ENCODE measurements at places on chromosomes 5 and 9.

DNA sequence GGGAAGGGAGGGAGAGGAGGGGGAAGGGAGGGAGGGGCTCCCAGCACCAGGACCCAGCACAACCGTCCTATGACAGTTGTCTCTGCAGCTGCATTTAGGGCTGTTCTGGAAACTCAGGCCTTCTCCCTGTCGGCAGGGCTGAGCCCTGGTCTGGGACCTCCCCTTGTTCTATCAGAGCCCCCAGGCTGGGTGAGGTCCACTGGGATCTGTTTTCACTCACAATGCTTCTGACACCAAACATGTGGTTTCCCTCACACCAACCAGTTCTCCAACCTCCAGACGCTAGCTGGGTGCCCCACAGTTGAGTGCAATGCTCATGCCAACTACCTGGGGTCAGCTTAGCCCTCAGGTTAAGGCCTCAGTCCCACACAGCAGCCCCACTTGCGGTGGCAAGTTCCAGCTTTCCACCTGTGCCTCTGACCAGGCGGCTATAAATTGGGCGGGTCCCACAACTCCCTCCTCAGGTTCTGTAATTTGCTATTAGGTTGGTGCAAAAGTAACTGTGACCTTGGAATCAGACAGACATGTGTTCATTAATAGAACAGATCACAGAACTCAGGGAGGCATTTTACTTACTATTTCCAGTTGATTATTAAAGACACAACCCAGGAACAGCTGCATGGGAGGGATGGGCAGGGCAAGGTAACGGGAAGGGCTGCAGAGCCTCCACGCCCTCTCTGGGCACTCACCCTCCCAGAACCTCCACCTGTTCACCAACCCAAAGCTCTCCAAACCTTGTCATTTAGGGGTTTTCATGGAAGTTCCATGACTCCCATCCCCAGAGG lies 13.5 kb downstream of the ADAMTS2 start:
- DNase-seq, result no peak

DNA sequence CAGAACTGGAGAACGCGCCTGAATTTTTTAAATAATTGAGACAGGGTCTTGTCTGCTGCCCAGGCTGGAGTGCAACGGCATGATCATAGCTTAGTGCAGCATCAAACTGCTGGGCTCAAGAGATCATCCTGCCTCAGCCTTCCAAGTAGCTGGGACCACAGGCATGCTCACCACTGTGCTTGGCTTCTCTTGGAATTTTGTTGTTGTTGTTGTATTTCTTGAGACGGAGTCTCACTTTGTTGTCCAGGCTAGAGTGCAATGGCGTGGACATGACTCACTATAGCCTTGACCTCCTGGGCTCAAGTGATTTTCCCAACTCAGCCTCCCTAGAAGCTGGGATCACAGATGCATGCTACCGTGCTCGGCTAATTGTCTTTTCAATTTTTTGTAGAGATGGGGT lies 58.4 kb upstream of the DAB2IP start:
- DNase-seq, result no peak

DNA sequence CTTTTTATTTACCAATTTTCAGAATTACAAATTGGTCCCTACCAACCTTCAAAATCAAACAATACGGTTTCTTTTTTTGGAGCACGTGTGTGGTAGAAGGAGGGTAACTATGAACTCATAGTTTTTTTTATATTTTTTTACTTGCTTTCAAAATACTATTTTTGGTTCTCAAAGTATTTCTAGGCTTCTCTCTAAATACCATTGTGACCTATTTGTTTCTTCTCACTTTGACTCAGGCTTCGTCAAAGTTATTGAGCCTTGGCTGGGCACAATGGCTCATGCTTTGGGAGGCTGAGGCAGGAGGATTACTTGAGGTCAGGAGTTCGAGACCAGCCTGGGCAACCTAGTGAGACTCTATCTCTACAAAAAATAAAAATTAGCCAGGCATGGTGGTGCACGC lies 11.6 kb upstream of the KIF27 start:
- no peak for DNase-seq

DNA sequence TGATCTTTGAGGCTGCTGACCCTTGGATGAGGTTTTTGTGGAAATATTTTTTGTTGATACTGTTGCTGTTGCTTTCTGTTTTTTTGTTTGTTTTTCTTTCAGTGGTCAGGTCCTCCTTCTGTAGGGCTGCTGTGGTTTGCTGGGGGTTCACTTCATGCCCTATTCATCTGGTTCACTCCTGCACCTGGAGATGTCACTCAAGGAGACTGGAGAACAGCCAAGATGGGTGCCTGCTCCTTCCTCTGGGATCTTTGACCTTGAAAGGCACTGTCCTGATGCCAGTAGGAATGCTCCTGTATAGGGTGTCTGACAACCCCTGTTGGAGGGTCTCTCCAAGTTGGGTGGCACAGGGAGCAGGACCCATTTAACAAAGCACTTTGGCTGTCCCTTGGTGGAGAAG lies 67.0 kb upstream of the ACTBL2 start:
- no peak for DNase-seq

DNA sequence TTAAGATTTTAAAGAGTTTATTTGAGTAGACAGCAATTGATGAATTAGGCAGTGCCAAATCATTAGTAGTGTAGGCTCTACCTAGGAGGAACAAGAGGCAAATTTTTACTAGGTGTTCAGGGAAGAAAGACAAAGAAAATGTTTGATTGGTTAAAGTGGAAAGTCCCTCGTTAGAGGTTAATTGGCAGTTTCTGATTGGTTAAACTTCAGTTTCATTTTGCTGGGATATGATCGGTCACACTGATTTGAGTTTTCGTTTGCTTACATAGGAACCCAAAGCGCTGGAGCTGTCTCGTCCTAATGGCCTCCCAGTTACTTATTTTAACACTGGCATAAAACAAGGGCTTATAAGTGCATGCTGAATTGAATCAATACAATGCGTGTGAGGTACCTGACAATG lies 15.1 kb downstream of the DMAC1 start:
- DNase-seq, result no peak

- peak; percentile 17 for DNase-seq
Measured at GRCh38 chr9:110815361-110815760, 146.8 kb downstream of the MUSK start.

DNA sequence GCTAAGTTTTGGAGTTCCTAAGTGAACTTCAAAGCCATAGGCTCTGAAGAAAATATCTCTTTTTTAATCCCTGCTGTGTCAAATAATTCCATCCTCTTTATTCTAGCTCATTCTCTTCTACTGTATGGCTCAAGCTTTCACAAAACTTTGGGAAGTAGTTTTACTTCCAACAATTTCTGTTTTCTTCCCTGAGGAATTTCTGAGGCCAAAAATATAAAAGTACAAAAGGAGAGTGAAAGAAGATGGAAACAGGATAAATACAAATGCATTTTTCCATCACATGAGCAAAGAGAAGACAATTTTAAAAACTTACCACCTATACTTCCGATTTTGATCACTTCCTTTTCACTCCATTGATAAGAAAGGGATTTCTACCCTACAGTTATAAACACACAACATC lies 585.7 kb upstream of the DAB2 start:
- no peak for DNase-seq

GRCh38 chr9:76609285-76610010 lies 150.5 kb downstream of the GCNT1 start:
- DNase-seq, result peak; percentile 19

- no peak for DNase-seq
Measured at GRCh38 chr9:87643778-87644570, 81.9 kb upstream of the CTSL start.

DNA sequence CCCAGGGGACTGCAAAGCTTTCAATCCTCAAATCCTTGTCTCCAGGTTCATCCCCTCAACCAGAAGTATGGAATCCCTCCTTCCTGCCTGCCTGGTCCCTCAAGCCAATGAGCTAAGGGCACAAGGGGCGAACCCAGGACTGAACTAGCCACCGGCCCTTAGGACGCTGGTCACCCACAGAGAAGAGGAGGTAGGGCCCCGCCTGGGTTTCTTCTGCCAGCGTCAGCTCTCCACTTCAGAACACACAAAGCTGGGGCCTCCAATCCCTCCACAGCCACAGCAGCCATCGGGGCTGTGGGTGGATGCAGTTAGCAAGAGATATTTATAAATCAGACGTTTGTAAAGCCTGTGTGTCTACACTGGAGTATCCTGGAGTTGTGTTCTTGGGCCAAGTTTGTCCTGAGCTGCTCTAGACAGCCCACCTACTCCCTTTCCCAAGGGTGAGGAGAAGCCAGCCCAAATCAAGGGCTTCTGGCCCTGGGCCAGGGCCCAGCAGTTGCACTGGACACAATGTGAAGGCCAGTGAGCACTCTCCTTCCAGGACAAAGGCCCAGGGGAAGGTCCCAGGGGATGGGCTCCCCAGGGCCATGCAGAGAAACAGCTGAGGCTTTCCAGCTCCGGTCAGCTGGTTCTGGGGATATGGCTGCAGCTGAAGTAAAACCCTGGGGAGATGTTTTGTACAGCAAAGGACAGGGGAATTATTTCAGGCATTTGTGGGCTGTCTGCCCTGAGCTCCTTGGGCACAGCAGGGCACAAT lies 18.9 kb downstream of the AMBP start:
- DNase-seq, result no peak

DNA sequence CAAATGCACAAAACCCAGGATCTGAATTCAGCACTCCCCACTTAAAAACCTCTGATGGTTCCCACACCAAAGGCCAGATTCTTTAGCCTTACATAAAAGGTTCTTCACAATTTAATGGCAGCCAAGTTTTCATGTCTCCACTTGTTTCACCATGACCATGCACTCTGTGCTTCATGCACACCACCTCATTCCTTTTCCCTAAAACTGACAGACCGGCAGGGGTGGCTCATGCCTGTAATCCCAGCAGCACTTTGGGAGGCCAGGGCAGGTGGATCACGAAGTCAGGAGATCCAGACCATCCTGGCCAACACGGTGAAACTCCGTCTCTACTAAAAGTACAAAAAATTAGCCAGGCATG lies 150.4 kb downstream of the SEMA6A start:
- DNase-seq, result no peak

DNA sequence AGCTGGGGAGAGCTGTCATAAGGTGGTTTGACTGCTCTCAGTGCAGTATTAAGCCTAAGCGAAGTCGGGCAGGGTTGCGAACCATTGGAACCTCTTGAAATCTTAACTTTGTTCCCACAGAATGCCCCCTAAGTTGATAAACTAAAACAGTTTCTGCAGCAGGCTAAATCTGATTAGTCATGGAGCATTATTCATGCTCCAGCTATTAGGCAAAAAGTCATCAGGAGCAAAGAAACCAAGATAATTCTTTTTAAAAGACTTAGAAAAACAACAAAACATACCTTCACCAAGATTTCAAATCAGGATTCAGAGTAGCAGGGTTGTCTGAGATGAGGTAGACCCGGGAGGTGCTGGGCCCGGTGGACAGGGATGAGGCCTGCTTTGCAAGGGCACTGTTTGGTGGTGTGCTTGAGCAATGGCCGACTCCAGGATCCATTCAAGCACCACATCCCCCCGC lies 69.9 kb upstream of the PLPP1 start:
- DNase-seq, result no peak

- no peak for DNase-seq
Measured at GRCh38 chr5:158676642-158677469, 422.9 kb downstream of the EBF1 start.

GRCh38 chr5:87900419-87900818 lies 368.2 kb downstream of the TMEM161B start:
- DNase-seq, result no peak

GRCh38 chr9:93110311-93110855 lies 14.4 kb downstream of the CARD19 start:
- no peak for DNase-seq
